ENCODE measurements at places on chromosomes 6 and 20.
A peak's percentile ranks its signal among the peaks of the same experiment; 100 is the strongest.

DNA sequence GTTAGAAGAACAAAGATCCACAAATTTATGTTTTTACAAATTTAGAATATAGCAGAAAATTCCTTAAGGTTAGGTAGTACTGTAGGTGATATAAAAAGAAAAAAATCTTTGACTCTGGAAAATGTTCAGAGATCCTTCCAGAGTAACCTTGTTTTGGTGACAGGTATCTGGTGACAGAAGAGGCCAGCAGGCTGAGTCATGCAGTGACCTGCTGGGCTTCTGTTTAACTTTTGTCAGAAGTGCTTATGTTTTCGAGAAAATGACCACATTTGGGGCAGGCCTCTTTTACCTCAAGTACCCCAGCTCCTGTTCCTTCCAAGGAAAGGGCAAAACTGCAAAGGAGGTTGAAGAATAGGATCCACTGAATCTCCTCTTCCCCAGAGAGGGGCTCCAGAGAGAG is 10.5 kb upstream of the CLDN20 start:
- no peak for DNase-seq

DNA sequence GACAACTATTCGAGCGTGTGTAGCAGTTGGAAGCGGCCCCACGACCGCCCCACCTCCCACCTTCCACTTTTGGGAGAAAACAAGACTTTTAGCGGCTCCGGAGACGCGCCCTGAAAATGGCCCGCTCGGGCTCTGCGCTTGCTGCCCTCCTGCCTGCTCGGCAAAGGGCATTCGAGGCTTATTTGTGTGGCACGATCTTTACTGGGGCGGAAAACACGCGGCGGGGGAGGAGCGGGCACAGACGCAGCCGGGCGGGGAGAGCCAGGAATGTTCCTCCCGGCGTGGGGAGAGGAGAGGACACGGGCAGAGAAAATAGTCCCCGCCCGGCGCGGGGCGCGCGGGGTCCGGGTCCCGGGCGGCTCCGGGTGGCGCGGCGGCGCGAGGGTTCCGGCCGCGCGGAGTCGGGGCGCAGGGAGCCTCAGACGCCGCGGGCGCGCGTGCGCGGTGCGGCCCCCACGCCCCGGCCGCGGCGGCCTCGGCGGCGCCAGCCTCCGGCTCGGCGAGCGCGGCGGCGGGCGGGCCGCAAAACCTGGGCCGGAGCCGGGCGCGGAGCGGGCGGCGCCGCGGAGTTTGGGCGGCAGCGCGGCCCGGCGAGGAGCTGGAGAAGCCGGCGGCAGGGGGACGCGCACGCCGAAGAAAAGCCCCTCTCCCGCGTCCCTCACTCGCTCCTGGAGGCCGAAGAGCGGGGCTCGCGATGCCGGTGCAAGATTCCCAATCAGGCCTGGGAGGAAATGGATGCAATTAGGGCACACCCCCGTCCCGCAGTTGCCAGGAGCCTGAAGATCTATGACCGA is 90.0 kb upstream of the ARID1B start:
- peak; percentile 70 for DNase-seq

- no peak for DNase-seq
Observed at GRCh38 chr6:144675231-144675861, 390.2 kb downstream of the UTRN start.

DNA sequence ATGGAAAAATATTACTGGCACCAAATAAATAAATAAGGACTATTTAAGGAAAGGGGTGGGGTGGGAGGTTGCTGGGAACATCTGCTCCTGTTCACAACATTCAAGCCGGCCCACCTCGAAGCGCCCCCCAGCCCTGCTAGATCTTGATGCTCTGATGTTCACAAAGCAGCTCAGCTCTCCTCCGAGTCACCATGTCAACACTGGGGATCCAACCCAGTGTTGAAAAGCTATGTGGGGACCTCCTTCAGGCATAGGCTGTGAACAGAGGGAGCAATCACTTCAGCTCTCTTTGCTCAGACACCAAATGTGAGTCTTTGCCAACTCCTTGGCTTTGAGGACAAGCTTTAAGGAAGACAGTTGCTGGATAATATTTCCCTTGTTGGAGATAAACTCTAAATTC is 176.8 kb upstream of the NT5E start:
- DNase-seq, result no peak

- no peak for DNase-seq
Observed at GRCh38 chr20:62437496-62437895, 10.2 kb upstream of the RBBP8NL start.

DNA sequence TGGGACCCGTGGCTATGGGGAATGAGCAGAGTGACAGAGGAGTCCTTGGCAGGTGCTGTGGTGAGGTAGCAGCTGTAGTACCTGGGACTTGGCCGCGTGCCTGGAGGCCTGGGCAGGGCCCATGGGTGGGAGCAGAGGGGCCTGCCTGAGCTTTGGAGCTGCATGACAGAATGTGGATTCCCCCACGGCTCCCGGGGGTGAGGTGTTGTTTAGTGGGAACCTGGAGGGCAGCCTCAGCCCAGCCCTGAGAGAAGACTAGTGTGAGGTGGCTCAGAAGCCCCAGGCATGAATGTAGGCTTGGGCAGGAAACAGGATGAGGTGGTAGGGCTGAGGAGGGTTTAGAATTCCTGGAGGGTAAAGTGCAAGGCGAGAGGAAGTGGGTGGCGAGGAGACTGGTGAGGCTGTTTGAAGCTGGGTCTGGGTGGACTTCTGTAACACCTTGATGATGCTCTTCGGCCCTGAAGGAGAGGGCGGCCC is 86.5 kb upstream of the SCP2D1 start:
- DNase-seq, result no peak

- DNase-seq, result no peak
Observed at GRCh38 chr20:22700367-22700766, 116.0 kb upstream of the FOXA2 start.

DNA sequence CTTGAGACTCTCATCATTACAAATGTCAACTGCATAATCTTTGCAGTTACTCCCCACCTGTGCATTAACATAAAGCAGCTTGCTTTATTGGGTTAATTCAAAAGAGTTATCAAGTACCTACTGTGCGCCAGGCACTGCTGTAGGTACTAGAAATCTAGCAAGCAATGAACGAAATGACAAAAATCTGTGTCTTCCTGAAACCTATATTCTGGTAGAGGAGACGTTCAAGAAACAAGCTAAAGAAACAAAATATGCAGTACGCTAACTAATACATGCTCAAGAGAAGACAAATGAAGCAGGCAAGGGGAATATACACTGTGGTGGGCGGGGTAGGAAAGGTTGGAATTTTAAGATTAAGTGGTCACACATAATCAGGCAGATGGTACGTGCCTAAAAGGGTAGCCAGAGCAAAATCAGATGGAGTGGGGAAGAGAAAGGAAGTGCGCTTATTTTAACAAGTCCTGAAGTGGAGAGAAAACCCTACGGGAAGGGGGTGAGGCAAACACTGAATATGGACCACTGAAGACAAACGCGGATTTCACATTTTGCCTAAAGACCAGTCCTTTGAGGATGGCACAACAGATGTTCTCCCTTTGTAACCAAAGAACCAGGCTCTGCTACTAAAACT is 1.2 kb downstream of the ELOVL2 start:
- no peak for DNase-seq

GRCh38 chr20:58109918-58110635 is 118.4 kb downstream of the ANKRD60 start:
- no peak for DNase-seq

- DNase-seq, result no peak
Observed at GRCh38 chr6:137488150-137489045, 5.8 kb downstream of the OLIG3 start.

- no peak for DNase-seq
Observed at GRCh38 chr20:45407783-45408645, at the start of gene DBNDD2. Gene DBNDD2, plus strand, starts transcription at chr20:45408289. Its CDS starts 179 bp downstream, at chr20:45408468.

DNA sequence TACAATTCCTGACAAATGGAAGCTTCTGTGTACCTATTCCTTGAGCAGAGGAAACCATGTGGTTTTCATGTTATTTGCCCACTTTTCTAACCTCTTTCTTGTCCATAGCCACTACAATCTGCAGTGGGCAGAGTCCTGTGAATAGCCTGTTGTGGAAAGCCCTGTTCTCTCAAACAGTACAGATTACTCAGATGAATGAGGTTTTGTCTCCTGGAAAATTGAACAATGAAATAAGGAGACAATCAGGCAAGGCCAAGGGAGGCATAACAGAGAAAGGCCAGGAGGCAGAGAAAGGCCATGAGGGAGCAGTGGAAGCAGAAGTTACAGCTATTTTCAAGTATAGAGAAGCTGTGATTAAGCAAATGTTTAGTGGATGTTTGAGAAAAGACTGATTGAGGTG is 189.3 kb downstream of the GRIK2 start:
- no peak for DNase-seq

- no peak for DNase-seq
Observed at GRCh38 chr6:145267076-145267867, 468.0 kb downstream of the EPM2A start.

DNA sequence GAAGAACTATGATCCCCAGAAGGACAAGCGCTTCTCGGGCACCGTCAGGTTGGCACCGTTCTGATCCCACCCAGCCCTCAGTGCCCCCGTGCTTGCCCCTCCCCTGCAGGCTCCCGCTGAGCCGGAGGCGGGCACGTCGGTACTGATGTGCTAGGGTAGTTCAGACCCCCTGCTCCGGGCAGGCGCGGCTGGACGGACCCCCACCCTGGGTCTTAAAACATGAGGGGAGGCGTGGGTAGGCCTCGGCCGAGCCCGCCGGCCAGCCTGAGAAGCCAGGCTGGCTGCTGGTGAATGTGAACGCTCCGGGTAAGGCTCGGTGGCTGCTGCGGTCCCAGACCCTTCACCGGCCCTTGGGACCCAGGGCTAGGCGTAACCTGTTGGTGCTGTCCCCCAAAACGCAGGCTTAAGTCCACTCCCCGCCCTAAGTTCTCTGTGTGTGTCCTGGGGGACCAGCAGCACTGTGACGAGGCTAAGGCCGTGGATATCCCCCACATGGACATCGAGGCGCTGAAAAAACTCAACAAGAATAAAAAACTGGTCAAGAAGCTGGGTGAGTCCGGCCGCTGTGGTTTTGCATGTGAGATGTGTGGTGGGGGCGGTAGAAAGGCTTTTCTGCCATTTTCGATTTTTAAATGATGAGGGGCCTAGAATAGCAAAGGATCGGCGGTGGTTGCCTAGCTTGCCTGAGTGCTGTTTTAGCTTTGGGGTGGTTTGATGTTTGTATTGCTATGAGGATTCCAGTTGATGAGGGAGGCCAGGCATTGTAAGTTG is 964 bp downstream of the RPL10A start:
- no peak for DNase-seq

DNA sequence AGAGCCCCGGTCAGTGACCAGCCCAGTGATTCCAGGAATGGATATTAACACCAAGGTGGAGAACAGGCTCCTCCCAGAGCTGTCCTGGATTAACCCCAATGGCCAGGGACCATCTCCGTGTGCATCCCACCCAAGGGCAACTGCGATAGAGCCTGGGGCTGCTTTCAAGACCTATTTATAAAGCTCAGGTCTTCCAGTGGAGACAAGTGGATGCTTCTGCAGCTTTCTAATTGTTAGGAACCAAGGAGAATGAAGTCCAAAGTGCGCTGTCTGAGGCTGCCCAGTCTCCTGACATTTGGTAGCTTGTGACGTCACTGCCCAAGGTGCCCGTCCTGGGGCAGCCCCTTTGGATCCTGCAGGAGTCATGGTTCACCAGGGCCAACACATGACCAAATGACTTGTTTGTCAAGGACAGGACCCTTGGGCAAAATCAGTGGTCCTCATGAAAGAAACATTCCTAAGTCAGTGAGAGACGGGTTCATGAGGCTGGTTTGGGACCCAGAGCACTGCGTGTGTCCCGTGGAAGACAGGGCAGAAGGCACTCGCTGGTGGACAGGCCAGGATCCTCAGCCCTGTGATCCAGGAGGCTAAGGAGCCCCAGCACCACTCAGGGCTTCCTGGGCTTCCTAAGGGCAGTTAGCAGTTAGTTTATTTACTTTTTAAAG is 174.9 kb downstream of the ANKRD60 start:
- no peak for DNase-seq

GRCh38 chr20:38269040-38269439 is 8.5 kb upstream of the KIAA1755 start:
- no peak for DNase-seq

- DNase-seq, result no peak
Observed at GRCh38 chr20:51607170-51607569, 64.7 kb upstream of the NFATC2 start.

- no peak for DNase-seq
Observed at GRCh38 chr6:78533426-78533825, 333.9 kb upstream of the IRAK1BP1 start.

DNA sequence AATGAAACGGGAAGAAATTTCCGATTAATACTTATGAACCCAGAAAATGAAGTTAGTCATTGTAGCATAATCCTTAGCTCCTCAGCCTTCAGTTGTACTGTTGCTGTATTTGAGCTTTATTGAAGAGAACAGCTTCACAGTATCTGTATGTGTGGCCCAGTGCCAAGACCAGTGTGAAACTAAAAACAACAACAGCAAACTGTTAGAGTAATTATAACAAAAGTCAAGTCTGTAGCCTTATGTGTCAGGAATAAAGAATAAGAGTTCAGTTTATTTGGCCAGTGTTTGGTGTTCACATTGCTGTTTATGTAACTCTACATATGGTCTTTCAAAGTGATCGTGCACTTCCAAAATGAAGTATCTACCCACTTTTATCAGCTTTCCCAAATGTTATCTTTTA is 70.9 kb downstream of the ARID1B start:
- DNase-seq, result no peak

GRCh38 chr6:3900744-3901336 is 51.7 kb downstream of the FAM50B start:
- DNase-seq, result no peak

DNA sequence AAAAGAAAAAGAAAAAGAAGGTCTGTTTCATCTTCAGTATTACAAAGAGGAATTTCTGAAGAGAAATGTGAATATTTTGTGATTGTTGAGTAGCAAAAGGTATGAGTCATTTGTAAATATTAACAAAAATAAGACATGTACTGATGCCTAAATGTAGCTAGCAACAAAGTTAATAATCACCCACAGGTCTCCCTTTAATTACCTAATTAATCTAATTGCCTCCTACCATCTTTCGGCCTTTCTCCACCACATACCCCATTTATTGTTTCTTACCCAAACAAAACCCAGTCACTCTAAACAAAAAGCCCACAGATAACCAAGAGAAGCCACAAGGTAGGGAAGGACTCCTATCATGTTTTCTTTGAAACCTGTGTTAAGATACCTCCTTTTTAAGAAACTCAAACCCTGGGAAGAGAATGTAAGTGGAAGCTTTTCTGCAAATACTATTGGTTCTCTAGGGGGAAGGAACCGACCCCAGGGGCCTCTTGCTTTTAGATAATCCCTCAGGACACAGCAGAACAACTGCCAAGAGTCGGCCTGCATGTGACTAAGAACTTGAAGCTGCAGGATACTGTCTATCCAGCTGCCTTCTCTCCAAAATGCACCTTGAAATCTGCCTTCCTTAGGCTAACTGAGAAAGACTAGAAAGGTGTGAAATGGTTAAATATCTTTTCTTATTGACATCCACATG is 16.1 kb upstream of the STK38 start:
- no peak for DNase-seq

DNA sequence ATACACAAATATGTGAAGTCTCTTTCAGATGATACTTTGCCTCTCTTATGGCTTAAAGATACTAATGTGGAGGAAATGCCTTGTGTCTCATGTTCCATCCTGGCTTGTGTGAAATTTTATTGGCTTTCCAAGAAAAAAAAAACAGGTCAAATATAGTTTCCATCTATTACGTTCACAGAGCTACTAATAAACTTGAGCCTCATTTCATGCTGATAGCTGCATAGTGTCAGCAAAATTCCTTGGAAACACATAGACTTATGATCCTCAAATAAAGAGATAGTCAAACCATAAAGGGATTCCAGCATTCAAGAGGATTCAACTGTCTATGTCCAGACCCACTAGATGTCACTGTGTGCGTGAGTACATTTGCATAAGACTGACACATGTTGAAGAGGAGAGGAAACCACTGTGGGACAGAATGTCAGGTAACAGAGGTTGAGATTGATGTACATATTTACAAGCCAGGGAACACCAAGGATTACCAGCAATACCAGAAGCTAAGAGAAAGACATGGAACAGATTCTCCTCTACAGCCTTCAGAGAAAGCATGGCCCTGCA is 266.6 kb downstream of the COL12A1 start:
- DNase-seq, result no peak

Measured in activated T-helper 9 cell treated with anti-CD3 and anti-CD28 coated beads, Interleukin-2, amount 50 U/mL, for 16 hours (primary cell).